Stimulated activated CD4-positive, alpha-beta T cell treated with anti-CD3 and anti-CD28 coated beads, Interleukin-15, amount 100 ng/mL, for 1 hour (primary cell): ENCODE measurements at places on chromosomes 1 and 21.

DNA sequence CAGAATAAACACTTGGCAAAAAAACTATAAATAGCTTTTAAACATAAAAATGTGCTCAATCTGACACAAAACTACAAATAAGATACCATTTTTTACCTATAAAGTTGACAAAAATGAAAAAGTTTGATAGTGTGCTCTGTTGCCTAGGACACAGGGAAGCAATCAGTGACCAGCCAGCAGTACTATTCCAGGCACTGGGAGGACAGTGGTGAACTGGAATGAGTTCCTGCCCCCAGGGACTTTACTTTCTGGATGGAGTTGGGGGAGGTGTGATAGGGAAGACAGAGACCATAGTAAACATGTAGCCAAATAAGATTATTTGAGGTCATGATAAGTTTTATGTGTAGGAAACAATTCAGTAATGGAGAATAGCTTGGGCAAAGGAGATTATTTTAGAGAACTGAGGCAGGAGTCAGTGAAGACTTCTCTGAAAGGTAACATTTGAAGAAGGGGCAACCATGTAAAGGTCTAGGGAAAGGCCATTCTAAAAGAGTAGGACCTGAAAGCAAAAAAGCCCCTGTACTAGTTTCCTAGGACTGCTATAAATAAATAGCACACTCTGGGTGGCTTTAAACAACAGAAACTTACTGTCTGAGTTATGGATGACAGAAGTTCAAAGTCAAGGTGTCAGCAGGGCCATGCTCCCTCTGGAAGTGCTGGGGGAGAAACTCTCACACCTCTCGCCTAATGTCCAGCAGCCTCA is 42.0 kb downstream of the EEIG2 start:
- no peak for DNase-seq

GRCh38 chr1:157137046-157137407 is 1.2 kb downstream of the ETV3 start:
- DNase-seq, result no peak

GRCh38 chr1:181488866-181489265 is 5.5 kb downstream of the CACNA1E start:
- DNase-seq, result no peak

GRCh38 chr1:18932879-18933278 is 23.6 kb downstream of the IFFO2 start:
- DNase-seq, result no peak

GRCh38 chr21:32001390-32001789 is 128.6 kb downstream of the HUNK start:
- DNase-seq, result no peak

- no peak for DNase-seq
These were observed 13.6 kb upstream of the FAM89A start for GRCh38 chr1:231053493-231054162.

GRCh38 chr1:109906160-109906838 is 4.3 kb upstream of the CSF1 start:
- DNase-seq, result peak; percentile 16

DNA sequence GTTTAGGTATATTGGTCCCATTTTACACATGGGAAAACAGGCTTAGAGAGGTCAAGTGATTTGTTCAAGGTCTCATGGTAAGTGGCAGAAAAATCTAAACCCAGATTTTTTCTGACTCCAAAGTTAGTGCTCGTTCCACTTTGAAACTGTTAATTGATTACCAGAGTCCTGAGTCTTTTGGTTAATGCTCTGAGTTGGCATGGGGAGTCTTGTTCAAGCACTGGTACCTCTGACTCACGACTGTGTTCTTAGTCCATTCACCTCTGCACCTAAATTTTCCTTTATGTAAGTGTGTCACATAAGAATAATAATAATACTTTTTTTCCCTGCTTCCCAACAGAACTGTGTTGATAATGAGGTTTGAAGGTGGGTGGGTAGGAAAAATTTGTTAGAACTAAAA is 59.3 kb downstream of the VANGL2 start:
- no peak for DNase-seq

GRCh38 chr1:61428146-61428545 is 296.8 kb downstream of the TM2D1 start:
- no peak for DNase-seq

DNA sequence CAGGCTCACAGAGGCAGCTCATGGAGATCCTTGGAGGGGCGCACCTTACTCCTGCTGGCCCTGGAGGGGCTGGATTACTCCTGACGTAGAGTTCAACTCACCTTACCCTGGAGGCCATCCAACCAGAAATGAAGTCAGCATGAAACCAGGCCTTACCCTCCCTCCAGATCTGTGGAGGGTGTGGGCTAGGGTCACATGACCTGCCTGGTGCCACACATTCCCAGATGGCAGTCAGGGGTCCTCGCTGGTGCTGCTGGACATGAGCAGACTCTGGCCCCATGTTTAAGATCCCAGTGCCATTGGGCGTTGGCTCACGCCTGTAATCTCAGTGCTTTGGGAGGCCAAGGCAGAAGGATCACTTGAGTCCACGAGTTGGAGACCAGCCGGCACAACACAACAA is 4.5 kb downstream of the C21orf58 start:
- no peak for DNase-seq

GRCh38 chr21:46187261-46187660 is 3.0 kb upstream of the SPATC1L start:
- DNase-seq, result no peak

DNA sequence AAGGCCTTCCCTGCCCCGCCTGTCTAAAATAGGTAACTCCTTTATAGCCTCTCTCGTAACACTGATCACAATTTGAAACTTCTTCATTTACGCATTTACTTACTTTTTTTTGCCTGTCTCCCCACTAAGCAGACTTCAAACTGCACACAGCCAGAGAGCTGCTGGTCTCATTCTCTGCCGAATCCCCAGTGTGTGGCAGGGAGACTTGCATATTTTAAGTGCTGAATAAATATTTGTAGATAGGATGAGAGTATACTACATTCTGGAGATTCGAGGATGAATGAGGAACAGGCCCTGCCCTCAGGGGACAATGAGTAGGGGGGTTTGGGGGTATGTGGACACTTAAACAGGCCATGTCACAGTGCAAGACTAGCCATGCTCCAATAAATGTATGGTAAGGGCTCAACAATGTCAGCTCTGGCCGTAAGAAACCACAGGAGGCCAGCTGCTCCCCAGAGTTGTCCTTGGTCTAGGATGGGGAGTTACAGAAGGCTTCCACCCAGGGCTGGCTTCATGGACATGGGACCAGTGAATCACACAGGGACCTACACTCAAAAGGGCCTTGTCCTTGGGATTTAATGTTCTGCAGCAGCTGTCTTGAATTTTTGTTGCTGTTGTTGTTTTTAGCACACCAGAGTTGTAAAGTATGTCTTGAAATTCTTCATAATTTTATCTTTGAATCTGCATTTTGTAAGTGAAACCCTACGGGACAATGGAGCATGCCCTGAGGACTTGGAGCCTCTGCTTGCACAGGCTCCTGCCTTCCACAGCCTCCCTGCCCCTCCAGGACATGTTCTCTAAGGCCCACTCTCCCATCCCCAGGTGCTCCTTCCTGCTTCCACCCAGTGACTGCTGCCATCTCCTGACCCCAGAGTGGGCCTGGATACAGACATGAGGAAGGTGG is 8.5 kb downstream of the DIO1 start:
- DNase-seq, result no peak
